Pancreas (tissue), 10 donors: ENCODE measurements at places on chromosomes 1 and 21. TPM values are rescaled to one million over a fixed set of nuclear protein-coding genes. Genes with fewer than 3 reads are reported as not detected.
A peak's percentile ranks its signal among the peaks of the same experiment; 100 is the strongest.

- no peak for DNase-seq
Observed at GRCh38 chr1:10601342-10602070, 126.8 kb downstream of the PEX14 start.

DNA sequence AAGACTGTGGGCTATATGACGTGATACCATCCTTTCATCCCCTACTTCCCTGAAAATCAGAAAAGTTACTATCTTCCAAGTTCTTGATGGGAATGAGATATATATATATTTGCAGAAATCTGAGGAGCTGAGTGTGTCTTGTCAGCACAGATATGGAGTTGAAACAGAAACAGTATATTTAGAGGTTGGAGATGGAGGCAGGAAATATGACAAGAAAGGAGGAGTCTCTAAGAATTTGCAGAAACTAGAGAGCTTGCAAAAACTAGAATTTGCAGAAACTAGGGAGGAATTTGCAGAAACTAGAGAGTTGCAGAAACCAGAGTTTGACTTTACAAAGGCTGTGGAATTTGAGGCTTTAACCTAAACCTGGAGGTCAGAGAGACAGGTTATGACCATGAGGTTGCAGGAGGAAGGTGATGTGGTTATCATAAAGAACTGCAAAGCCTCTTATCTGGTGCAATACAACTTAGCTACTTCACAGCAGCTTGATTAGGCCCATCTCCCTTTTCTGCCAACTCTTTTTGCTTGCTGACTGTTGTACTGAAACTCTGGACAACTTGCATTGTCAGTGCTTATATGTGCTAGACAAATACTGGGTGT is 22.3 kb downstream of the XCL2 start:
- DNase-seq, result no peak

GRCh38 chr1:29711582-29712283 is 475.4 kb downstream of the PTPRU start:
- DNase-seq, result no peak

BACH1 gene
- 46.8 TPM for total RNA-seq

S100A14 gene
- 3.6 TPM for total RNA-seq

OR2T2 gene
- total RNA-seq, result not detected

- no peak for DNase-seq
Observed at GRCh38 chr1:13451399-13451965, 41.2 kb downstream of the PRAMEF20 start.

- DNase-seq, result peak; percentile 48
Observed at GRCh38 chr1:10677491-10678391, 118.7 kb downstream of the CASZ1 start.

- no peak for DNase-seq
Observed at GRCh38 chr1:179175011-179175841, 54.3 kb downstream of the ABL2 start.

DNA sequence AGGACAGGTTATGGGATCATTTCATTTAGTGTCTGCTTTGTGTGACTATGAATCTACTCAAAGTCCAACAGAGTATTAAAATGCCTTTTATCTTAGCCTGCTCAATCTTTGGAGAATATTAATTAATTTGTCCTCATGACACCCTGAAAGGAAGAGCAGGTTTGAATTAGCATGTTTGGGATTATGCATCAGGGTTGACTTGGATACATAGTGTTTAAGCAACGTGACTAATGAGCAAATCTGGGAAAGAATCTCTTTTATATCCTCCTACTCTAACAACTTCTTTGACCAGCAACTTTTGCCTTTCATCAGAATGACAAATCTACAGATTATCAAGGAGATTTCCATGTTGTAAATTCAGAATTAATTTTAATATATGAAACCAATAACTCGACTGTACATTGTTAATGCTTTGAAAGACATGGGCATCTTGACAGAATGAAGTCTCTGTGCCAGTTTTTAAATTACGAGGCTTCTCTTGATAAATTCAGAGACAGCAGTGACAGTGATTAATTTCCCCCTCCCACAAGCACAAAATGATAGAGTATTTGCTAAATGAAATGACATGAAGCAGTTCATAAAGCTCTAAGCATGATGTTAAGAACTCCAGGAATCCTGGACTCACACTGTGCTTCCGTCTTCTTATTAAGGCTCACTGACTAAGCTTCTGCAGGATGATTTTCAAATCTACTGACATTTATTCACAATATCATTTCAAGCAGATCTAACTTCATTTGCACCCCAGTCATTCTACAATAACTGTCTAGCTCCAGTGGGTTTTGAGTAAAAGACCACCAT is 156.5 kb downstream of the PCNX2 start:
- no peak for DNase-seq

- peak; percentile 77 for DNase-seq
Observed at GRCh38 chr1:21329209-21329844, 39.1 kb upstream of the ECE1 start.

DNA sequence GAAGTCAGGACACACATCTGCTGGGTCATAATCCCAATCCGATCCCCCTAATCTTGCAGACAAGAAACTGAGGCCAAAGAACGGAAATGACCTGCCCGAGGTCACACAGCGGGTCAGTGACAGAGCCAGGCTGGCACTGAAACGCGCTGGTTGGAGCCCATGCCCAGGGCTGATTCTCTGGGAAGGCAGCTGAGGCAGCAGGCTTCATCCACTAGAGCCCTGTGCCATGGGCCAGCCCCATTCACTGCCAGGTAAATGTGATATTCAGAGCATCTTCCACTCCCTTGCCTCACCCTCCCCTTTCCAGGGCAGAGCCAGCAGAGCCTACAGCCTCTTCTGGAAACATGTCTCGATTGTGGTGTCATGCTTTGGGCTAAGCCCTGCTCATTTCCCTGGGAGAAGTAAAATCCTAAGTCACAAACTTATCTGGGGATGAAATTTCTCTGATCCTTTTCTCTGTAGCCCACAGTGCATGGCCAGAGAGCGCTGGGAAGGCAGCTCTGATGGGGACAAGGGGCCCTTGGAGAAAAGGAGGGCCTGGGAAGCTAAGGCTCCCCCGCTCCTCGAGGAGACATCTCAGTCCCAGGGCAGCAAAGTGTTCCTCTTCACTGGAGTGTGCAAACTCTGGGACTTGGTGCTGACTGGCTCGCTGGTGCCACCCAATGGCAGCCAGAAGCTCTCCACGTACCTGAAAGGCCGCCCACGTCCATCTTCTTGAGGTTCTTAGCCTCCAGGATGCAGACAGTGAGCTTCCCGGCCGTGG is 110.4 kb downstream of the SYT2 start:
- DNase-seq, result no peak

NR5A2 gene
- 77.8 TPM for total RNA-seq

TCEA3 gene
- 129 TPM for total RNA-seq

DNA sequence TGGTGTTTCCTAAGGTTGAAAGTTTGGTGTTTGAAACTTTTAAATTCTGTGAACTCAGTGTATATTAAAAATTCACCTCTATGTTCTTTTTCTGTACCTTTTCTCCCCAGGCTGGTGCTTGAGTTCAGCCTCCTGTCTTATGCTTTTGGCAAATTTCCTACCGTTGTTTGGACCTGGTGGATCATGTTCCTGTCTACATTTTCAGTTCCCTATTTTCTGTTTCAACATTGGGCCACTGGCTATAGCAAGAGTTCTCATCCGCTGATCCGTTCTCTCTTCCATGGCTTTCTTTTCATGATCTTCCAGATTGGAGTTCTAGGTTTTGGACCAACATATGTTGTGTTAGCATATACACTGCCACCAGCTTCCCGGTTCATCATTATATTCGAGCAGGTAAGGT is 24.9 kb upstream of the AXDND1 start:
- no peak for DNase-seq

HJV gene
- total RNA-seq, result not detected

GRCh38 chr1:104353580-104353979 is 603.9 kb downstream of the AMY1C start:
- DNase-seq, result no peak
